ENCODE measurements at places on chromosomes 3 and 15.
A peak's percentile ranks its signal among the peaks of the same experiment; 100 is the strongest.

DNA sequence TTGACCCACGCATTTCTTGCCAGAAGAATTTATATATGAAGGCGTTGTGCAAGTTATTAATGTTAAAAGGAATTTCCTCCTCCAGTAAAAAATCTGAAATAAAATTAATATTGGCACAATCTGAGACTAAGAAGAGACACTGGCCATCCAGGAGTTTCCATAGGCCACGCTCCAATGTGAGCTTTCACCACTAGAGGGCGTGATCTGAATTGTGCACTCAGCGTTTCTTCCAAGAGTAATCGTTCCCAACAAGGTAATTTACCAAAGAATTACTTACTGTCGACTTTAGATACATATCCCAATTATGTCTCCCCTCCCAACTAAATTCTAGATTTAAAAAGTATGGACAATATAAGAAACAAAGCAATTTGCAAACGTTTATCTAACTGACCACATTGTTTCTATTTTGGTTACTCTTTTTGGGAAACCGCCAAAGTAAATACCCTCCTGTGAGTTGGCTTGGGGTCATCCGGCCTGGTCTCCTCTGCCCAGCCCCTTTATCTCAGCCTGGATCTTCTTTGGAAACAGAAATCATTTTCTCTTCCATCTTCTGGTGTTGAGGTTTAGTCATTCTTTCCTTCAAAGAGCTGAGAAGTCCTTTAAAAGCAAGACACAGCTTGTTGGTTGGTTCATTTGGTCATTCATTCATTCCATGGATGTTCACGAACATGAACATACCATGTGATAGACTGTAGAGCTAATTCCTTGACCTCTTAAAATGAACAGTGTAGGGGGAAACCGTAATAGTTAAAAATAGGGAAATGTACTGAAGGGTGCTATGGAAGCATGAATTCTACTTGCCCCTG is 26.2 kb downstream of the POLR2M start:
- peak; percentile 62 for DNase-seq

- DNase-seq = no peak
These were observed 34.8 kb downstream of the PTPN9 start for GRCh38 chr15:75544359-75544758.

DNA sequence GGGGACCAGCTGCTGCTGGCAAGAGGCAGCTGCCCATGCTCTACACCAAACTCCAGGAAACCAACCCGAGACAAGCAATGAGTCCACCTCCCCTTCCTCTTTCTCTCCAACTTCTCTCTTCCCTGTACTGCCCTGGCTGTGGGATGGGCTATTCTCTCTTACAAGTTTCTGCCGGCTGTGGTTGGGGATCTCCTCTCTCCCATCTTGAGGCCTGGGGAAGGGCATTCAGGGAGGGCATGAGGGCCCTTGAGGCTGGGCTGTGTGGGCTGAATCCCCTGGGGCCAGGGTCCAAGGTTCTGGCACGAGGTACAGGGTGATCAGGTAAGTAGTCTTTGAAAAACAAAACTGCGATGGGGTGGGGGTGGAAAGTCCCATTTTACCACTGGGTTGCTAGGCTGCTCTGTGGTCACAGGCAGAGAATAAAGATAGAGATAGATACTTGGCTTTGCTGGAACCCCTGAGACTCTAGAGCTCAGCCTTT is 32.3 kb upstream of the CTSH start:
- no peak for DNase-seq

DNA sequence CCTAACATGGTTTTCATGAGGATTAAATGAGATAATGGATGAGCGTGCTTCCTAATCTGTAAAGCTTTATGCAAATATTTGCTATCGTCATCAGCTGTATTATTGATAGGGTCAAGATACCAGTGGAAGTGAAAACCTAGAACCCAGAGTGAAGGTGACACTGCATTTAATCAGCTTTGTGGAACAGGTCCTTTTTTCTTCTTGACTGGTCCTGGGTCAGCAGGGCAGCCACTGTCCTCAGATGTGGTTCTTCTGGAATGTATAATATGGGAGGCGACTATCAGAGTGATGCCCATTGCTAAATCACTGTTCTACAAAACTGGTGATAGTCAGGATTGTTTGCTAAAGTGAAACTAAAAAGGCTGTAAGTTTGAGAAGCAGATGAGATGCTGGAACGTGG is 41.4 kb downstream of the SORD start:
- no peak for DNase-seq

Measured in right cardiac atrium (tissue), 5 donors.